Stimulated activated CD4-positive, alpha-beta T cell treated with anti-CD3 and anti-CD28 coated beads, Interleukin-1b, Interleukin-23, amount 100 ng/mL, for 1 hour (primary cell): ENCODE measurements at places on chromosomes 5 and 9.

GRCh38 chr9:109805050-109805449 is 25.1 kb downstream of the PALM2AKAP2 start:
- DNase-seq: no peak

GRCh38 chr5:151345808-151346478 is 1.4 kb downstream of the SLC36A2 start:
- no peak for DNase-seq

DNA sequence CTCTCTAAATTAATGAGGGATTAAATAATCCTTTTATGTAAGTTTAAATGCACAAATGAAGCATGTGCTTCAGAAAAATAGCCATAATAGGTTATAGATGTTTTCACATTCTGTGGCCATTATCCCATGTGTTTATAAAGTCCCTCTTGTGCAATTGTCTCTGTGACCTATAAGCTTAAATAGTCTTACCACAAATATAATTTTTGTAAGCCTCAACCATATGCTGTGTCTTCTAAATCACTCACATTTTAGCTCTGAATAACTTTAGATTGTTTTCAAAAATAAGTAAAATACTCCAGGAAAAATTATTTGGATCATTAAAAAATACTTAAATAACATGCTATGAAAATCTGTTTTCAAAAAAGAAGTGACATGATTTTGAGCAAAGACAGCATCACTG is 1894.7 kb downstream of the MAT2B start:
- DNase-seq: no peak

DNA sequence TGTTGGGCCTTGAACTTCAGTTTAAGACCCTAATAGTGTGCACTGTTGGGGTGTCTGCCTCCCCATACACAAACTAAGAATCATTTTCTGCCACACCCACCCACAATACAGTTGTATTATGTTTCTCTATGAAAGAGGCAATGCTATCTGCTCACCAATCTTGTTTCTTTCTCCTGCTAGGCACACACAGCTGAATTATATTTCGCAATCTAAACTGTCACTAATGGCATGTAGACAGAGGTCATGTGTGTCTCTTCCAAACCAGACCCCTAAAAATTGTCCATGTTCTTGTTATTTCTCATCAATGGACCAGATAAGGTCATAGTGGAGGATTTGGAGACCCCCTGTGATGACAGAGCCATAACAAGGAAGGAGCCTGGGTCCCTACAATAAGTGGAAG is 57.3 kb downstream of the RIGI start:
- DNase-seq: no peak
